Activated gamma-delta T cell treated with Interleukin-2 at 50 U/mL for 16 hours (primary cell): ENCODE measurements at places on chromosomes 2 and 18.

DNA sequence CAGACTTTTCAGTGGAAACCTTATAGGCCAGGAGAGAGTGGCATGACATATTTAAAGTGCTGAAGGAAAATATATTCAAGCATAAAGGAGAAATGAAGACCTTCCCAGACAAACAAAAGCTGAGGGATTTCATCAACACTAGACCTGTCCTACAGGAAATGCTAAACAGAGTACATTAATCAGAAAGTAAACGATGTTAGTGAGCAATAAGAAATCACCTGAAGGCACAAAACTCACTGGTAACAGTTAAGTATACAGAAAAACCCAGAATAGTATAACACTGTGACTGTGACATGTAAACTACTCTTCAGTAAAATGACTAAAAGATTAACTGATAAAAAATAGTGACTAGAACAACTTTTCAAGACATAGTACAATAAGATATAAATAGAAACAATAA lies 87.4 kb downstream of the ATP8B1 start:
- no peak for DNase-seq

- DNase-seq = no peak
These were observed 26.1 kb downstream of the SLC20A1 start for GRCh38 chr2:112671801-112672200.

DNA sequence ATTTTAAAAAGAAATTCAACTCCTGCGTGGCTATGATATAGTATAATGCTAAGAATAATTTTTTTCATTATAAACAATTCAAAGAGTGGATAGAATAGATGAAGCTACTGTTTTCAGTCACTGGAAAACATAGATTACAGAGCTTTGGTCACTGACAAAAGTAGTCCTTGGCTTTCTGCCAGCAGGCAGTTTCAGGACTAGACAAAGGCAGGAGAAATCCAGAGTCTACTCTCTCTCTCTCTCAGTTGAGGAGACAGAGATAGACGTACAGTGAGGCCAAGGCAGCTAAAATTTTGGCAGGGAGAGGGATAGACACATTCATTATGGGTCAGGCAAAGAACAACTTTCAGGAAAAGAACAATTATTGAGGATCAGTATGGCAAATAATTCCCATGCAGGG lies 491.4 kb upstream of the CRIM1 start:
- DNase-seq = no peak

DNA sequence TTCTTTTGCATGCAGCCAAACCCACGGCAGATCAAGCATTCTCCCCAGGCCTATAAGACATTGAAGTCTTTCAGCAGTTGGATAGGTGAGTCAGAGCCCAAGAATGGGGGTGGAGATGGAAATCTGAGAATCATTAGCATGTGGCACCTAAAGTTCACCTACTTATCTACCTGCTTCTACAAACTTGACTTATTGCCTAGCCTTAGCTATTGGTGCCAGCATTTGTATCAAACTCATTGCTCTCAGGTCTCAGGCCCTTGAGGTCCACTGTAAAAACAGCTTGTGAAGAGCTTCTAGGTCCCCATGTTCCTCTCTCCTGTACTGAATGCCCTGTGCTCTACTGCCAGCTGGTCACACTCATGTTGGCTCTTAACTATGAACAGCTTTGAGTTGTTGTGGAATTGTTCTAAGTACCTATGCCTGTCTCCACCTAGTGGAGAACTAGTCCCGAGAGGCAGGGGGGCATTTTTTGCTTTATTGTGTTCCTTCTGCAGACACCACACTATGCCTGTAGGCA lies 278.4 kb upstream of the SPRED2 start:
- no peak for DNase-seq

- no peak for DNase-seq
These were observed 259.2 kb downstream of the IKZF2 start for GRCh38 chr2:212892193-212892592.

DNA sequence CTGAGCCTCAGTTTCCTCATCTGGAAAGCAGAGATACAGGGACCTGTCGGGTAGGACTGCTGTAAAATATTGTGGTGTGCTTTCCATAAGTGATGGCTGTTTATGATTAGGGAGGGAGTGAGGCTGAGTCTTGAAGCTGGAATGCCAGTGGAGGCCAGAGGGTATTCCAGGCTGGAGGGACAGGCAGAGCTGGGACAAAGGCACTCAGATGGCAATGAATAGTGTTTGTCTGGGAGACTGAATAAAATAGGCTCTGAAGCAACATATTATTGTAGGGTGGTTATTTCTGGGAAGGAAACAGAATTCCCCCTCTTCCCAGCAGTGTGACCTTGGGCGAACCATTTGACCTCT lies 120.7 kb downstream of the INHBB start:
- no peak for DNase-seq

- DNase-seq = no peak
These were observed 461.0 kb upstream of the HNRNPA3 start for GRCh38 chr2:176751314-176752227.

GRCh38 chr2:37283207-37283606 lies 41.4 kb downstream of the PRKD3 start:
- DNase-seq = no peak

DNA sequence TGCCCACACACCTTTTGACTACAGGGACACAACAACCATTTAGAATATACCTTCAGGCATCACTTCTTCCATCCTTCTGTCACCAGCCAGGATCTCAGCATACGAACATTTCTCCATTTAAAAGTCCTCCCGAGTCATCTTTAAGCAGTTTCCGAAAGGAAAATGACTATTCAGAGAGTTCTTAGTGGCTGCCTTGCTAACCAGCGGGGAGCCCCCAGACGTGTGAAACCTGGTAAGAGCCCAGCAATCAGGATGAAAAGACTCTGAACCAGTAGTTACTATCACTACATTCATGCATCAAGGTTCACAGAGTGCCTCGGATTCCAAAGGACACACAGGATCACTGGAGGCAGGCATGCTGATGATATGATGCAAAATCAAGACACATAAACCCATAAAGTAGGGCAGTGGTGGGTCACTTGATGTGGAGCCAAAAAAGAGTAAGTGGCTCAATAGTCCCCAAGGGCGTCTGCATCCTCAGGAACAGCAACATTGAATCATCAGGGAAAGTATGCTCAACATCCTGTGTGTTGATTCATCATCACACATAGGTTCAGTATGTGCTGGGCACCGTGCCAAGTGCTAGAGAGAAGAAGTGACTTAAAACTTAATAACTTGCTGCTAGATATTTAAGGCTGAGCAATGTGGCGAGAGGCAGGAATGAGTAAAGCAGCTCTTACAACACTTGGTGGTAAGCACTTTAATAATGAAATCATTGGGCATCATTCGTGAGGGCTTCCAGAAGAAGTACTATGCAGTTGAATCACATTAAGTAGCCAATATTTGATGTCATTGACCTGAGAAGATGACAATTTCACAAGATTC lies 4.4 kb downstream of the CCL20 start:
- DNase-seq = peak; percentile 46

GRCh38 chr2:187978356-187978755 lies 313.3 kb upstream of the GULP1 start:
- DNase-seq = no peak

GRCh38 chr2:90077948-90078347 lies 1386.5 kb downstream of the RPIA start:
- no peak for DNase-seq

DNA sequence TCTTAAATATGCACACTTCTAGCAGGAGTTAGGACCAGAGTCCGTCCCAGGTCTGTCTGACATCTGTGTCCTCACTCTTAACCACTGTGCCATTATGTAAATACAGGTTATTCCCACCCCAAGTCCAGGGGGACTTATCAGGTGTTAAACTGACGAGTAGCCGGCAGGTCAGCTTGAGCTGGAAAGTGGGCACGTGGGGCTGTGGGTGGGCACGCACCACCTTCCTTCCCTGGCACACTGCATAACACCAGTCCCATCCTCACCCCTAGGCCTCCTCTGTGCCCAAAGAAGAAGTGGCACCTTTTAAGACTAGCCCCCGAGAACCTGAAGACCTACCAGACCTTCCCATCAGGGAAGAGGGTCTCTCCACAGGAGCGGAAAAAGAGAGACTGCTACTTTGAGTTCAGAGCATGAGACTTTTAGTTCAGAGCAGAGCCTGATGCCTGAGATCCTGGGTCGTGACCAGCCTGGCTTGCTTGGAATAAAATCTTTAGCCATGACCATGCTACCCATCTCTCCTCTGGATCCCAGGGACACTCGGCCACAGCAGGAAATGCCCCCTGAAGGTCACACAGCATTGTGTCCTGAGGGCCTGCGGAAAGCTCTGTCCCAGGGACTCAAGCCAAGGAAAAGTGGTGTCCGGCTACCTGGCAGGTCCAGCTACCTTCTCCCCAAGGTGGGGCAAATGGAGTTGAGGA lies 62.0 kb downstream of the CIB4 start:
- DNase-seq = no peak

DNA sequence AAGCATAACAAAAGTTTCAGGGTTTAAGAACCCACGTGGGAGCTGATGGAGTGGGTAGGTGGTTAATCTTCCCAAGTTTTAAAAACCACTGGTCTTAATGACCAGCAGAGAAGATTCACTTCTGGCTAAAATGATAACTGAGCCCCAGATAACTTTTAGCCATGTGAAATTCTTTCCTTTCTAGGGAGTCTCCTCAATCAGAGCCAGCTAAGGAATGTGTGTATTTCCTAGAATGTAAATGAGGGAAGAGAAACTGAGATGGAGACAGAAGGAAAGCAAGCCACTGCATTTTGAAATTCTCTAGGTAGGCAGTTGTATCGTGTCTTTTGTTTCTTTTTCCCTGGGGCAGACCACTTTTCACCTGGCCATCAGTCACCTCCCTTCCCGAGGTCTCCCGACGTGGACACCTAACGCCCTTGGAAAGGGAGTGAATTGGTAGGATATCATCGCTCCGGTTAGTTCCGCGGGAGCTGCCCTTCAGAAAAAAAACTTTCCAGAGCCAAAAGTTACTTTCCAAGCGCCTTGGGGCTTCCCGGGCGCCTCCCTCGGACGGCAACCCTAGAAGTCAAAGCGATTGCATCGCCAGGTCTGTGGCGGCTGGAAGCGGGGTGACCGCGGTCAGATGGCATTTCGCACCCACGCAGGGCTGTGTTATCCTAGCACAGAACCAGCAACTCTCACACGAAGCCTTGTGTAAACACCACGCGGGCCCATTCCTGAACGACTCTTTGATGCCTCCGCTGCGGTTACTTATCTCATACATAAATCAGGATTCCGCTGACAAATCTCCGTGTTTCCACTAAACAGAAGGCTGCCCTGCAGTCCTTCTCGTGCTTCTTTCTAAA lies 1.3 kb downstream of the COLEC12 start:
- DNase-seq = no peak

- no peak for DNase-seq
These were observed 925.5 kb downstream of the SLC4A3 start for GRCh38 chr2:220552790-220553535.

GRCh38 chr2:151886241-151886640 lies 58.0 kb upstream of the ARL5A start:
- no peak for DNase-seq

DNA sequence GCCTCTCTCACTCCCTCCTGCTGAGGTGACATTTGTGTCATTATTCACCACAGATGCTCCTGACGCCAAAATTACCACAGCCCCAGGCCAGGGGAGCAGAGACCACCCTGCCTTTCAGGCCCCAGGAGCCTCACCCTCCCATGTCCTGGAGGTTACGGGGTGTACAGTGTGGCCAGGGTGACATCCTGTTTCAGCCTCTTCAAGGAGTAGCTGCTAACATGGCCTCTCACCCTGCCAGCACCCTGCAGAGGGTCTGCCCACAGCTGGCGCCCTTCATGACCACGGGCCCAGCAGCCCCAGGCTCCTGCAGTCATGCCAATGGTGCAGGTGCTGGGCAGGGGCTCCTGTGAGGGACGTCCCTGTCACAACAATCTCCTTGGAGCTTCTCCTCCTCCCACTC lies 92.6 kb downstream of the SMIM21 start:
- DNase-seq = no peak

- DNase-seq = no peak
These were observed 650 bp downstream of the ORMDL1 start for GRCh38 chr2:189783451-189783926.

DNA sequence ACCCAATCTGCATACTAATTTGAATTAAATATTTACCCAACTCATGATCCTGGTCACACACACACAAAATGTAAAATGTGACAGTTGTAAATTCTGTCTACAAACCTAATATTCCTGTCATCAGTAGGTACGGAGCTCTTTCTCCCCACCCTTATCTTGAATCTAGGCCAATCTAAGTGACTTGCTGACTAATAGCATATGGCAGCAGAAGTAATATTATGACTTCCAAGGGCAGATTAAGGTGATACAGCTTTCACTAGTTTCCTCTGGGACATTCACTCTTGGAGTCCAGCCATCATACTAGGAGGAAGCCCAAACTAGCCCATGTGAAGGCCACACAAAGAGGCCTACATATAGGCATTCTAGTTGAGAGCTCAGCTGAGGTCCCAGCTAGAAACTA lies 89.4 kb downstream of the TMEM131 start:
- DNase-seq = no peak

DNA sequence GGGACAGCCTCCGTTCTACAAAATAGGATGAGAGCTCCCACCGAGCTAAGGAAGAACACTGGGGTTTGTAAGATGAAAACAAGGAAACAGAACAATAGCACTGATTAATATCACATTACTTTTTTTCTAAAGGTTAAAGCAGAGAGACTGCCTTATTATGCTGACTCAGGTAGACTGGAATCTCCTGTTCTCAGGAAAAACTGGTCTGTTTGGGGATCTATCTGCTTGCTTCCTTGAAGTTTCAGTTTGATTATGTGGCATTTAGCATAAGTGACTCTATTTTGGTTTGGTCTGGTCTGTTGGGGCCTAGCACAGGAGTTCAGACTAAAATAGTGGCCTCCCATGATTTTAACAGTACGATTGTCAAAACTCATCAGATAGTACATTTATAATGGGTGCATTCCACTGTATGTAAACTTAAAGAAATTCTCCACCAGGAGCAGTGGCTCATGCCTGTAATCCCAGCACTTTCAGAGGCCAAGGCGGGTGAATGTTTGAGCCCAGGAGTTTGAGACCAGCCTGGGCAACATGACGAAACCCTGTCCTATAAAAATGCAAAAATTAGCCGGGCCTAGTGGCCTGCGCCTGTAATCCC lies 64.1 kb upstream of the NDUFV2 start:
- DNase-seq = no peak
